ENCODE measurements at places on chromosomes 11 and 22. TPM values are rescaled to one million over a fixed set of nuclear protein-coding genes. Genes with fewer than 3 reads are reported as not detected.
A peak's percentile ranks its signal among the peaks of the same experiment; 100 is the strongest.

EXPH5 gene
- total RNA-seq = 2.9 TPM

OR51B4 gene
- not detected for total RNA-seq

TMPRSS13 gene
- 0.21 TPM for total RNA-seq

MRGPRF gene
- total RNA-seq = not detected

- DNase-seq = no peak
These were observed 62.7 kb downstream of the MCM5 start for GRCh38 chr22:35462498-35463230.

DNA sequence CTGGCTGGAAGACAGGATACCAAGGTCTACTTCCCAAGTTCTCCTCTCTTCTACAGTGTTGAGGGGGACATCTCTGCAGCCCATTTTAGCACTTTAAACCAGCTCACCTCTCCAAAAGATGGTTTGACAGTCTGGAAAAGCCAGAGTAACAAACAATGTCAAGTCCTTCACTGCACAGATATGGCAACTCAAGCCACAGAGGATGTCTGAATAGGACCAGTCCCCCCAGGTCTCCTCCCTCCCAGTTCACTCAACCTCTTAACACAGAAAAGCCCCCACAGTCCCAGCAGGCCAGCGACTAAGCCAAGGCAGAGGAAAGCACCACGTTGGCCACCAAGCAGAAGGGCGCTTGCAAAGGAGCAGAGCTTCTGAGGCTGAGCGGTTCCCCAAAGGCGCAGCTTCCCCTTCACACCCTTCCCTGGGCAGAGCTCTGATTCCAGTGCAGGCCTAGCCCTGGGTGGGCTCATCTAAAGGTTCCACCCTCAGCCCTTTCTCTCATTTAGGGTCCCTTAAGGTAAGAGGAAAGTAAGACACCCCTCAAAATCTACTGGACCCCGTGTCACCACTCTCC, 62.7 kb downstream of the PAK1 start:
- peak; percentile 35 for DNase-seq

- DNase-seq = peak; percentile 57
These were observed 52.8 kb upstream of the APOA1 start for GRCh38 chr11:116890193-116890592.

- no peak for DNase-seq
These were observed 79.4 kb downstream of the EXT2 start for GRCh38 chr11:44174842-44175241.

DNA sequence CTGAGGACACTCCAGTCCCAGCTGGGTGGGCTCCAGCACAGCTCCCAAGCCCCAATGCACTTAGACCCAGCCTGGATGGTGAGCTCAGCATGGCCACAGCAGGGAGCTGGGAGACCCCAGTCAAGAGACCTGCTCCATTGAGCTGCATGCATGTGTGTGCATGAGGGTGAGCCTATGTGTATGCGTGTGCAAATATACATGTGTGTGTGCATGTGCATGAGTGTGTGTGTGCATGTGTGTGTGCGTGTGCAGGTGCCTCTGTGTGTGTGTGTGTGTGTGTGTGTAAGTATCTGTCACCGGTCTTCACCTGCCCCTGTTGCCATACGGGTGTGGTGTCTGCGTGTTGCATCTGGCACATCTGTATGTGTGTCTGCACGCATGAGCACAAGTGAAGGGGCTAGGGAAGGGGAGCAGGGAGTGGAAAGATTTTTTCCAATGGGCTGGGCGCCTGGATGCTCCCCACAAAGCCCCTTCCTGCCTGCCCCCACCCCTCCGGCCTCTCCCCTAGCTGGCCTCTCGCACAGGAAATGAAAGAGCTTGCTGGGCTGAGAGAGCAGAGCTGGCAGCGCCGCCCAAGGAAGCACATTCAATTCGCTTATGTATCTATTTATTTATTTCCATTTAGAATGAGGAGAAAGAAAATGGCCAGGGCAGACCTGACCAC, 4.1 kb downstream of the TSPAN32 start:
- peak; percentile 56 for DNase-seq

DNA sequence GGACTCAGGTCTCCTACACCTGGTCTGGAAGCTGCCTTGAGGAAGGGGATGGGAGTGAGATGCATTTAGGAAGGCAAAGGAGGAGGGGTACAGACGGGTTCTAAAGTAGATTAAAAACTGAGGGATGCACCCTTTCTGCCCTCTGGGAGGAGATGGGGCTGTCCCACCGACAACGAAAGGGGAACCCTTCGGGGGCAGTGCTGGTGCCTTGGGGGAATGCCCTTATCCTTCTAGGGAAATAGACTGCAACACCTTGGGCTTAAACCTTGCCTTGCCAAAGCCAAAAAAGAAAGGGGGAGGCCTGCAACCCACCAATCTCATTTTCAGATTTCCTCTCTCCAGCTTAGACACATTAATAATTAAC, 89.8 kb downstream of the PLEKHA7 start:
- DNase-seq = peak; percentile 37

GRCh38 chr11:129935723-129936122, 40.3 kb upstream of the NFRKB start:
- DNase-seq = no peak

- no peak for DNase-seq
These were observed 12.3 kb downstream of the IFT27 start for GRCh38 chr22:36763576-36763975.

DNA sequence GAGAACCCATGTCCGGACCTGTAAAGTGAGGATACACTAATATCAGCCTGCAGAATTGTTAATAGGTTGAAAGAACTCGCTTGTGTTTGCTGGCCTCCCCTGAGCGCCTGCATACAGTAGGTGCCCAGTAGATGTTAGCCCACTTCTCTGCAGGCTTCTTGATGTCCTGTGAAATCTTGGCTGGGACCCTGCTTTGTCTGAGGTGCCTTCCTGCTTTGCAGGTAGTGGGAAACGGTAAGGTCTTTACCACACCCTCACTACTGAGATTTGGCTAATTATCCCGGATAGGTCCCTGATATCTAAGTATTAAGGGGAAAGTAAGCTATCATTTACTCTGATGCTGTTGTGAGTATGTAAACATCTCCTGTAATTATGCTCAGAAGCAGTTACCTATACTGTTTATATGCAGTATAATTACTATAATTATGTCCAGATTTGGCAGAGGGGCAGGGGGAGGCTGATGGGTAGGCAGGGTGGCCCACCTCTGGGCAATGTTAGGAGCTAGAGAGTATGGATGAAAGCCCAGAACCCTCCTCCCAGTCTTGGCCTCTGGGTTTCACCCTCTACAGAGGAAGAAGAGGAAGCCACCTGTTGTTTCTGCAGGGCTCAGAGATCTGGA, 1.2 kb upstream of the ARRB1 start:
- DNase-seq = no peak

GRCh38 chr11:77384571-77384970, 83.1 kb upstream of the GDPD4 start:
- no peak for DNase-seq

DNA sequence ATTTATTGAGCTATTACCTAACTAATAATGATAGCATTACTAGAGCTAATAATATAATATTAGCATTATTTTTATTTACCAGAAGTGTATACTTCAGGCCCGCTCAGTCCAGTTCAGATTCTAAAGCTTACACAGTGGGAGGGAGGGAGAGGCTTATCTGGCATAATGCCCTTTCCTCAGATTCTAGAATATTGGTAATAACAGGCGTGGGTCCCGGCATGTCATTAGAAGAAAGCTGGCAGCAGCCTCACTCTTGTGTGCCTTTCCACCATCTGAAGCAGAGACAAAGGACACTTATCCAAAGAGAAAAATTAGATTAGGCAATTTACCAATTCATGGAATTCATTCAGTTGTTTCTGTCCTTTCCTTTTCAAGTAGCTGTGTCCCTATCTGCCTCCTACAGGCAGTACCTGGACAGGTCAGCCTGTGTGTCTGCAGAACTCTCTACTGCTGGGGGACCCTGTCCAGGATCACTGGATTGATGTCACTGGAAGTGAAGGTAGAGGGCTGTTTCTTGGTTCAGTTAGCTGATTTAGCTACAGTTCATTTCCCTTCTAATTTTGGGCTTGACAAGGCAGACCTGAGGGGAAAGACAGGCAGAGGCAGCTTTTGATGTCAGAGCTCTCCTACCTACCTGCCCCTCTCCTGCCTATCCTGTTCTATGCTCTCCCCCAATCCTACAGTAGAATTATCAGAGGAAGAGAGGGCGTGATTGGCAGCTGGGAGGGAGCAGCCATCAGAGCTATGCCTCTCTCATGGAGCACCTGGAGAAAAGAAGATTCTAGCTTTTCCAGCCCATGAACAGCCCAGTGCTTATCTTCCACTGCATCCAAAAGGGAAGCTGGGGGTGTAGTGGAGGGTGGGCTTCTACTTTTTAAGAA, 20.3 kb upstream of the CCDC90B start:
- no peak for DNase-seq

DNA sequence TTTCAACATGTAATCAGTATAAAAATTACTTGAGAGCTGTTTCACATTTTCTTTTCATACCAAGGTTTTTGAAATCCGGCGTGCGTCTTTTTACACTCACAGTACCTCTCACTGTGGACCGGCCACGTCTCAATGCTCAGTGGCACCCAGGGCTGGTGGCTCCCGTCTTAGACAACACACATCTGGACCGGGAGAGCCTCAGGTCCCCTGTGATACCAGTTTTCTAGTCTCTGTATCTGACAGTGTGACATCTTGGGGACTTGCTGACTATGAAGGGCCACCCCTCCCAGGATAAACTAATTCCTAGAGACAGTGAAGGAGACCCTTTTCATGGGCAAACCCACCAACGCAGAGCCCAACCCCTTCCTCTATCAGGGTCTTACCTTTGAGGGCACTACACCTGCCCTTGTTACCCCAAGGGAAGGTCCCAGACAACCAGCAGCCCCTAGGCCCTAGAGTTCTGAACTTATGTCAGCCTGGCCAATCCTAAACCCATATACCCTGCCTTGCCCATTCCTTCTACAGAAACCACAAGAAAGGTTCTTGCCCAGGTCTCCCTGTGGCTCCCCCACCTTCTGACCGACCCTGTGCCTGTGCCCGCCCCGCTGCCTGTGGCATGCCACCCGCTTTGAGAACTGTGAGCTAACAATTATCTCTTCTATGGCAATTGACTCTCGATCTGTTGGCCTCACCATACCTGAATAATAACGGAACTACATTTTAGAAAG, 6.1 kb upstream of the ASCL2 start:
- no peak for DNase-seq

DNA sequence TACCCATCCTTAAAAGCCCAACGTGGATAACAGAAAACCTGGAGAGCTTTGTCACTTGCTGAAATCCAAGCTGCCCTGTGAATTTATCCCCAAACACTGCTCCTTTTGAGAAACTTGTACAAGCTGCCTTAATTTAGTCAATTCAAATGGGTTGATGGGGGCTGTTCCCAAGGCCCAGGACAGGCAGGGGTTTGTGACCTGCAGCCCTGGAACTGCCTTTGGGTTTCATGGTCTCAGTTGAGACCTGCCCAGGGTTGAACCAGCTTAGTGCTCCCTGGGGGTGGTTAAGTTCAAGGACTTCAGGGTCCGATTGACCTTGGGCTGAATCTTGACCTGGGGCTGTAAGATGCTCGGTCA, 112.1 kb upstream of the OR4B1 start:
- no peak for DNase-seq
